ENCODE measurements at places on chromosomes 7 and 10. TPM values are rescaled to one million over a fixed set of nuclear protein-coding genes. Genes with fewer than 3 reads are reported as not detected.

- no peak for DNase-seq
Measured at GRCh38 chr7:2721842-2722241, 33.8 kb downstream of the AMZ1 start.

GRCh38 chr7:104207348-104207730 is 474 bp downstream of the ORC5 start:
- peak; percentile 8 for DNase-seq

- DNase-seq, result no peak
Measured at GRCh38 chr7:5605775-5606634, 175.5 kb downstream of the RNF216 start.

Gene CAPZA2
- polyA plus RNA-seq, result 180 TPM

Gene SPAM1
- polyA plus RNA-seq, result not detected

DNA sequence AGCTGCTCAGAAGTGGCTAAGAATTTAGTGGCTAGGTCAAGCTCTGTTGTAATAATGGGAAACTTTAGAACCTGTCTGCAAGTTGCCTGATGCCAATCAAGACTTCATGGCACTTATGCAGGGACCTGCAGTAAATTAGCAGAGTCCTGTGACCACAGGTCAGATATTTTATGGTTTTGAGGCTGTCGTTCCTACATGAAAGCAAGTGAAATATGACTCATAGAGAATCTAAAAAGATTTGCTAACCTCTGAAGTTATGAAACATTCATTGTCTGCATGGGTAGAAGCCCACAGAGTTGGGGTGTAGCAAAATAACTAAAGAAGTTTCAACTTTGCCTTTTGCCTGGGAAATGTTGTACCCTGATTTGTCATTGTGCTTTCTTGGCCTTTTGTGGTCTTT is 32.3 kb downstream of the SLC39A12 start:
- DNase-seq, result no peak

Gene HOXA5
- polyA plus RNA-seq, result 7.0 TPM

- DNase-seq, result peak; percentile 5
Measured at GRCh38 chr10:114174695-114175188, 739 bp upstream of the CCDC186 start.

Gene RELN
- polyA plus RNA-seq, result 2.1 TPM

DNA sequence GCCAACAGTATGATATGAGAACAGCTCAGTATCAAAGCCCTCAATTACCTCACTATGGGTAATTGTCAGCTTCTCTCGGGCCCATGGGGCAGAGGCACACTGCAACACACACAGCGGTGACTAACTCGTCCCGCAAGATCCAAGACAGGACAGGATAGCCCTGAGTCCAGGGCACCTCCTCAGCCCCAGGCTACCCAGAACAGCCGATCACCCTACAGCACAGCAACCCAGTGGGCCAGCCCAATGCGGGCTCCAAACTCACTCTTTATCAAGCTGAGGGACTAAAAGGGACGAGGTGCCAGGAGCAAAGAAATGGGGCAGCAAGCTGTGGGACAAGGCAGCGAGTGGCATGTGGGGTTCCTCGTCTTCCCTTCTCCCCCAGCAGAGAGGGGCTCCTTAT is 765.1 kb downstream of the GRID1 start:
- no peak for DNase-seq

- no peak for DNase-seq
Measured at GRCh38 chr10:128060341-128061250, 65.6 kb downstream of the MKI67 start.

DNA sequence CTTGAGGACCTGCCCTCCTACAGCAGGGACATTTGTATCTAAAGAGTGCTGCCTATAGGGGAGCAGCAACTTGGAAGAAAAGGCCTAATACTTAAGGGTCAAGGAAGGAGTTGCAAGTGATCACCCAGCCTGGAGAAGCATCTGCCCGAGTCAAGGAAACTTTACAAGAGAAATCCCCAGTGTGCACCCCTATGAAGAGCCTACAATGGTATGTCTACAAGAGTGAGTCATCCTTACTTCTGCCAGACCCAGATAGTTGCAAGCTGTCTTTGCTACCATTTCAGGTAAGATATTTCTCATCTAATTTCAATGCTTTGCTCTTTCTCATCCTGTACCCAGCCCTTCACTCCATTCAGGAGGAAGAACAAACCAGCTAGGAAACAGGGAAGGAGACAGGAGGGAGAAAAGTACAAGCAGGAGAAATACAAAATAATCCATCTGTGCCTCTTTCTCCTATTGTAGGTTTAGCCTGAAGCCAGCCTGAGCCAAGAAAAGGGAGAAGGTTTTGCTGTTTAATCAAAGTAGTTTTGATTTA is 34.4 kb upstream of the AGR3 start:
- DNase-seq, result no peak

- no peak for DNase-seq
Measured at GRCh38 chr7:131225619-131226513, 101.8 kb upstream of the MKLN1 start.

GRCh38 chr7:116332766-116333165 is 122.4 kb downstream of the TES start:
- DNase-seq, result no peak

Gene MYL10
- polyA plus RNA-seq, result 9.0 TPM

DNA sequence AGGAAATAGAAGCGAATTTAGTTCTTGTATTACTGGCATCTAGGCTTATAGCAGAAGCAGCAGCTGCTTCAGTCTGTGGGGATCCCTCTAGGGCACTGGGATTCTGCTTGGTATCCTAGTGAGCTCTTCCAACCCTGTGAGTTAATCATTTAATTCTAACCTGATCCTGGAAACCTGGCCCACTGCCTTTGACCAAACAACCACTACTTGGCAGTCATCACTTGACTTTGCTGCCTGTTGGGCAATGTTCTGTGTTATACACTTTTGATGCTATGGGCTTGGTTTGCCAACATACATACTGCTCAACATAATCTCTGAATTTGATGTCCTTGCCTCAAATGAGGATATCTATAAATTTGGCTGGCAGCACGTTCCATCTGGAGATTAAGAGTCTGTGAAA is 813.4 kb downstream of the ANKRD7 start:
- no peak for DNase-seq

DNA sequence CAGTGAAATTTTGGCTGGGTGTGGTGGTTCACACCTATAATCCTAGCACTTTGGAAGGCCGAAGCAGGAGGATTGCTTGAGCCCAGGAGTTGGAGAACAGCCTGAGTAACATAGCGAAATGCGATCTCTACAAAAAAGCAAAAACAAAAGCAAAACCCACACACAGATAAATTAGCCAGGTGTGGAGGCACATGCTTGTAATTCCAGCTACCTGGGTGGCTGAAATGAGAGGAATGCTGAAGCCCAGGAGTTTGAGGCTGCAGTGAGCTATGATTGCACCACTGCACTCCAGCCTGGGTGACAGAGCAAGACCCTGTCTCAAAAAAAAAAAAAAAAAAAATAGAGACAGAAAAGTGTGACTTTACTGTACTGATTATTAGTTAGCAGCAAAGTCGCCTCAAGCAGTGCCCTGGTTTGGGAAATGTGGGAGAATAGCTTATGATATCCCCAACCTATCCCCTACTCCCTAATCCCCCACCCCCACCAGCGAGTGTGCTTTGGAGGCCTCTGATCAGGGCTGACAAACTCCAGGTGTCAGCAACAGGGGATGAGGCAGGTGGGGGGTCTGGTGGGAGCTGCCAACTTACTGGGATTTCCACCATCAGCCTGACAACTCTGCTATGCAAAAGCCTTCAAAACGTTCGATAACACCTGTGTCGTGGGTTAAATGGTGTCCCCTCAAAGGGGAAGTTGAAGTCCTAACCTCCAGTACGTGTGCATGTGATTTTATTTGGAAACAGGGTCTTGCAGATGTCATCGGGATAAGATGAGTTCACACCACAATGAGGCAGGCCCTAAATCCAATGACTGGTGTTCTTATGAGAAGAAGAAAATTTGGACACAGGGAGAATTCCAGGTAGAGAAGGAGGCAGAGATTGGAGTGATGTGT is 124.7 kb upstream of the SDK1 start:
- DNase-seq, result no peak

Gene FAM237B
- polyA plus RNA-seq, result not detected

DNA sequence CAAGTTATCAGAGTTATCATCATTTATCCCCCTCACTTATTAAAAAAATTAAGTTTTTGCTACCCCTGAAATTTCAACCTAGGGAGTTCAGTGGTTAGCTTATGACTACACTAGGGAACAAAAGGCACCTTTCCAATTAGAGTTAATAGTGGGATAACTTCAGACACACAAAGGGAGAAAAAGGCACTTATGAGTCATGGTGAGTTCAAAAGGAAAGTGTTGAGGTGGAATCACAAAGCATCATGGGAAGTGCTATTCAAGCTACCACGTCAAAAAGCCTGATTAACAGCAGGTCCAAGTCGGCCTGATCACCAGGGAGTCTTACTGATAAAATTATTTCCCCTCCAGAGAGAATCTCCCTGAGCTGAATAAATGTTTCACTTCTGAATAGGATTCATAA is 165.7 kb downstream of the C7orf25 start:
- no peak for DNase-seq

GRCh38 chr7:130953196-130953595 is 219.2 kb upstream of the KLF14 start:
- no peak for DNase-seq

- no peak for DNase-seq
Measured at GRCh38 chr7:129089521-129090212, 34.8 kb upstream of the TNPO3 start.

DNA sequence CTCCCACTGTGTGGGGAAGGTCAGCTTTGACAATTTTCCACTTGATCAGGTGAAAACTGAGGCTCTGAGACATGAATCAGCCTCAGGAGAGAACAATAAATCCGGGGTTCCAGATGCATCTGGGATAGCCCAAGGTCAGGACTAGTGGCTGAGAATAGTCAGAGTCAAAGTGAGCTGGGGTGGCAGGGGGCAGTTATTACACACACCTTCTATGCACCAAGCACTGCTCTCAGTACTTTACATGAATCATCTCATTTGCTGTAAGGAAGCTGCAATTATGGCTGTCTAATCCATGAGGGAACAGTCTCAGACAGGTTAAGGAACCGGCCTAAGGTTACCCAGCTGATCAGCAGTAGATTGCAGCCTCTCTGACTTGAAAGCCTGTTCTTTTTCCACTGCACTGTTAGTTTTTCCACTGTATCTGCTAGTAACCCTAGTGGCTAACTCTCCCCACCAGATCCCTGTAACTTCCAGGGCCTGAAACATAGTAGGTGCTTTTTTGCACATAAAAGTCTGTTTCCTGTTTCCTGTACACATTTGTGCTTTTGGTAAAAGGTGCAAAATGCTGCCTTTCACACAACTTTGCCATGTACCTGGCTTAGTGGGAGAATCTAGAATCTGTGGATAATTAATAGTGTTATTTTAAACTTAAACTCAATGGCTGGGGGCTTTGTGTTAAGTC is 125.9 kb downstream of the EMX2 start:
- no peak for DNase-seq

GRCh38 chr10:63133821-63134557 is 861 bp downstream of the NRBF2 start:
- no peak for DNase-seq

- no peak for DNase-seq
Measured at GRCh38 chr10:48598243-48598935, 6.5 kb downstream of the ARHGAP22 start.

Gene MYOZ1
- 768 TPM for polyA plus RNA-seq

DNA sequence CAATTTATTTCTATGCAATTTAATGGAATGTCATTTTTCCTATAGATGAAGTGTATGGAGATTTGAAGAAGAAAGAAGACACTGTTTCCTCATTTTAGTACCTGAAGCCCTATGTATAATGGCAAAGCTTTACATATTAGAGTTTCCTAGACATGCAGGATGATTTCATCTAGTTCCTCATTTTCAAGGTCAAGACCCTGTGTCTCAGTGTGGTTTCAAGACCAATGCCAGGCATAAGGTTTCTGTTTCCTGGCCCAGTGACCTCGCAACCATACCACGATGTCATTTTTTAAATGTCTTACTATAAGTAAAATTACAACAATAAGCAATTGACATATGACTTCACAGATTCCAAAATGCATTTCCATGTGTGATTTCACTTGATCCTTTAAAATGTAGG is 336.5 kb upstream of the PRKCQ start:
- DNase-seq, result no peak

- no peak for DNase-seq
Measured at GRCh38 chr10:78772486-78772885, 296.3 kb upstream of the ZMIZ1 start.

Gene HMX3
- not detected for polyA plus RNA-seq

Gene PLXNA4
- polyA plus RNA-seq, result 2.6 TPM

DNA sequence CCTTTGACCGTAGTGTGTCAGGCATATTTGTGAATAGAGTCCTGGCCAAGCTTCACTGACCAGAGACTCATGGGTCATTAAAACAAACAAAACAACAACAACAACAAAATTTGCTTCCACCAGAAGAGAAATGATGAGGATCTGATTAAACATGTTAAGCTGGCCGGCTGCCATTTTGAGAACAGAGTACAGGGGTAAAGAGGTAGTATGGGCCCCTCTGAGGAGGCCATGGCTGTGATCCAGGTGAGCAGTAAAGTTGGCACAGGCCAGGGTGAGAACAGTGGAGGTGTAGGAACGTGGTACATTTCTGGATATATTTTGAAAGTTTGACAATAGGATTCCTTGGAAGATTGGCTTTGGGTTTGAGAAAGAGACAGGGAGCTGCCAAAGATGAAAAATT is 252.5 kb downstream of the TWIST1 start:
- no peak for DNase-seq

DNA sequence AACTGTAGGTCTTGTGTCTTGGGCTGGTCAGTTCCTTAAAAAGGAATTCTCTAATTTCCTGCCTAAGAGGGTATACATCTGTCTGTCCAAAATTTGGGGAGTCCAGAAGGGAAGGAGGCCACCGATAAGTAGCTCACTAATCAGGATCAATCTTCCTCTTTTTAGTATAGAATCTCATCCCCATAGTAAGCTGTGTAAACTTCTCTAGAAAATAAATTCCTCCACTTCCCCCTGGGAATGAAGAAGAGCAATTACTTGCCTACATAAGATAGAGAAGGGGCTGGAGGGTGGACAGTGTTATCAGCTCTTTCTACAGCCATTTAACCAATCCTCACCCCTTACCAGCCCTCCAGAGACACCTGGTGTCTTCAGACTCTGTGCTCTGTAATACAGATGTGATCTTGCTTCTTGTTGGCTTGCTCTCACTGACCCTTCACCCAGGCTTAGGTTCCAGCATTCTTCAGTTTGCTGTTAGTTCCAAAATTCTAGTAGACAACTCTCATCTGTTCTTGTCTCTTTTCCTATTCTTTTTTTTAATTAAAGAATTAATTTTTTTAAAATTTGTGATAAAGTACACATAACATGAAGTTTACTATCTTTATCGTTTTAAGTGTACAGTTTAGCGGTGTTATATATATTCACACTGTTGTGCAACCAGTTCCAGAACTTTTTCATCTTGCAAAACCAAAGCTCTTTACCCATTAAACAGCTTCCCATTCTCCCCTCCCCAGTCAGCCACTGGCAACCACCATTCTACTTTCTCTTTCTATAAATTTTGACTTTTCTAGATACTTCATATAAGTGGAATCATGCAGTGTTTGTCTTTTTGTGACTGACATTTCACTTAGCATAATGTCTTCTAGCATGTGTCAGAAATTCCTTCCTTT is 6.5 kb upstream of the PRKAR2B start:
- DNase-seq, result no peak

- DNase-seq, result no peak
Measured at GRCh38 chr7:100675105-100675451, 1.5 kb downstream of the GNB2 start.

DNA sequence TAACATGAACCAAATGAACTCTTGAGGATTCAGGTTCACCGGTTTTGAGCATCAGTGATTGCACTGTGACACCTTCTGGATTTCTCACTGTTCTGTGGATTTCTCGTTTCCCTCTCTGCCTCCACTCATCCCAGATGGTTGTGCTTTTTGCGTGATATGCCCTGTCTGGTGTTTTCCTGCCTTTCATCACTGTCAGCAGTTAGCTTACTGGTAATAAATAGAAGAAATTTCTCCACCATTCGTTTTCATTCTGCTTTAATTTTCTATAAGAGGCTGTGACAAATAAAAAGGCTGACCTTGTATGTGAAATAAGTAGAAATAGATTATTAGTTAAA is 16.2 kb downstream of the BPGM start:
- DNase-seq, result no peak

All from hindlimb muscle (tissue), 1 donor.